ENCODE measurements at places on chromosomes 12 and 14.

GRCh38 chr14:76937181-76938091, 91.1 kb downstream of the IRF2BPL start:
- no peak for DNase-seq

DNA sequence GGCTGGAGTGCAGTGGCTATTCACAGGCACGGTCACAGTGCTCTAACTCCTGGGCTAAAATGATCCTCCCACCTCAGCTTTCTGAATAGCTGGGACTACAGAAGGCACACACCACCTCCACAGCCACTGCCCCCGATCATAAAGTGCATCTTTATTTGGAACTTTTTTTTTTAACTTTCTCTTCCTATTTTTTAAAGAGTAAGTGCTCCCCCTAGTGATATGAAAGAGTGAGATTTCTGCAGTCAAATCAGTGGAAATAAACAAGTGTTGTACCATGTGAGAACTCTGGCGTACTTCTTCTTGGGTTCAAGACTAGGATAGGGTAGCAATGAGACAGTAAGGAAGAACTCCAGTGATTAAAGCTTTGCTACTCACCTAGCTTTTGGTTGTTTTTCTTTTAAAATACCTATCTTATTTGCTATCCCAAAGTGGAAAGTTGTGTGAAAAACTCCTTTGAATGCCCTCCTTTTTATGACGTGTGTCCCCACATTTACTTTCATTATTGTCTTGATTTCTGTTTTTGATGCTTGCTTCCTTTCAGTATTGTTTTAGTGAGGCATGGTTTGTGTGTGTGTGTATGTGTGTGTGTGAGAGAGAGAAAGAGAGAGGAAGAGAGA, 6.6 kb downstream of the PPP4R4 start:
- DNase-seq = no peak

- no peak for DNase-seq
Measured at GRCh38 chr14:69093631-69094421, 59.1 kb downstream of the DCAF5 start.

- no peak for DNase-seq
Measured at GRCh38 chr12:108807996-108808769, 49.2 kb downstream of the SSH1 start.

GRCh38 chr14:70731447-70732239, 77.7 kb downstream of the MAP3K9 start:
- DNase-seq = no peak

GRCh38 chr12:96047229-96048211, 12.1 kb upstream of the LTA4H start:
- DNase-seq = no peak

- no peak for DNase-seq
Measured at GRCh38 chr14:28608443-28608842, 158.1 kb upstream of the FOXG1 start.

- DNase-seq = no peak
Measured at GRCh38 chr12:51848326-51848727, at the start of gene FIGNL2. Gene FIGNL2, minus strand, starts transcription at chr12:51848718. Its CDS starts 26,305 bp downstream, at chr12:51822413.

DNA sequence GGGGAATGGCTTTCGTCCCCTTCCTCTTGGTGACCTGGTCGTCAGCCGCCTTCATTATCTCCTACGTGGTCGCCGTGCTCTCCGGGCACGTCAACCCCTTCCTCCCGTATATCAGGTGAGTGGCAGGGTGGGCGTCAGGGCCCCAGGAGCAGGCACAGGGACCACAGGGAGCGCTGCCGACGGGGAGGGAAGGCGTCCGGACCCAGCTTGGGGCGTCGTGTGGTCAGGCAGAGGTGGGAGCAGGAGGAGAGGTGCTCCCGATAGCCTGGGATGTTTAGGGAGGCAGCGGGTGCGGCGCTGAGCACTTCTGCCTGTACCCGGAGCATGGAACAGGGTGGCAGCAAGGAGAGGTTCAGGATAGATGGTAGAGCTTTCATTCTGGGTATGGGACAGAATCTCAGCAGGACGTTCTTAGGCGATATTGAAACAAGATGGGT, 444 bp downstream of the DRAM1 start:
- DNase-seq = no peak

- DNase-seq = no peak
Measured at GRCh38 chr12:7749442-7749841, 2.3 kb upstream of the CLEC4C start.

DNA sequence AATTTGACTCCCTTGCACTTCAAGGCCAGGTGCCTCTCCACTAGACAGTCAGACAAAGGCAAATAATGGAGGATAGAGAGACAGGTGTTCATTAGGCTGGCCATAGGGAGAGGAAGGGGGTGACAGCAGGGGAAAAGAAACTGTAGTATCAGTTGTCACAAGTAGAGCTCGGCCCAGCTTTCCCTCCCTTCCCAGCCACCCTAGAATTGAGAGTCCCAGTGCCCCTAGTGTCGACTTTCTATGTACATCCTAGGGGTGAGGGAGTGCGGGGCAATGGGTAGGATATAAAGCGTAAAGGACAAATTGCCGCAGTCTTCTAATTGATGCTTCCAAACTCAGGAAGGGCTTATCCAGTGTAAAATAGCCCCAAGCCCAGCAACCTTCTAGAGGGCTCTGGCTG, 39.0 kb downstream of the BAZ2A start:
- no peak for DNase-seq

GRCh38 chr14:69404478-69404877, 6.0 kb downstream of the SLC39A9 start:
- DNase-seq = no peak

DNA sequence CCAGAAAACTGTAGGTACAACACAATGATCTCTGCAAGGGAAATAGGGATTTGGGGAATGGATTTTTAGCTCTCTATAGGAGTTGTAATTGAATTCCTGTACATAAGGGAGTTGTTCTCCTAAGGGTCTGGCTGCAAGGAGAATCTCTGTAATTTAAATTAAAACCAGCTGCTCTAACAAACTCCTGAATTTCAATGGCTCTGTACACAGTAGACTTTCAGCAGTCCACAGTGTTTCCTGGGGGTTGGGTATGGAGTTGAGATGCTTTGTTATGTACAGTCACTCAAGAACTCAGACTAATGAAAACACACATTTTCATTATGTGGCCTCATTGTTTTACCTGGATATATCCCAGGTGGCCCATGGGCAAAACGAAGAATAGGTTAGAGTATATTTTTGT, 93.2 kb downstream of the NAV3 start:
- no peak for DNase-seq

DNA sequence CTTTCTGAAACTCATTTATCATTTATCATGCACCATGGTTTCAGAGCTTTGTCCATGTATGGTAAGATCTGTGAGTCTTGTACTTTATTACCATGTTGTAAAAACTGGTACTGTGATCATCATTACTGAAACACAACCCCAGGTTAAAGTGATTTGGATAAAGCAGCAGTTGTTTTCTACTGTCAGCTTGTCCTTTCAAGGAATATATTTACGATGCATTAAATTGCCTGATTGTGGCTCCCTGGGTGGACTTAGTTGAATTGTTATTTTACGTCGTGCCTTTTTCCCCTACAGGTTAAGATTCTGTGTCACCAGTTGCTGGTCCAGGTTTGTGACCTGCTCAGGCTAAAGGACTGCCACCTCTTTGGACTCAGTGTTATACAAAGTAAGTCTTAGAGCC, 46.1 kb downstream of the FRMD6 start:
- no peak for DNase-seq

GRCh38 chr12:103012884-103013283, 55.4 kb downstream of the ASCL1 start:
- DNase-seq = no peak

- DNase-seq = no peak
Measured at GRCh38 chr14:31717294-31718085, 156.3 kb downstream of the NUBPL start.

DNA sequence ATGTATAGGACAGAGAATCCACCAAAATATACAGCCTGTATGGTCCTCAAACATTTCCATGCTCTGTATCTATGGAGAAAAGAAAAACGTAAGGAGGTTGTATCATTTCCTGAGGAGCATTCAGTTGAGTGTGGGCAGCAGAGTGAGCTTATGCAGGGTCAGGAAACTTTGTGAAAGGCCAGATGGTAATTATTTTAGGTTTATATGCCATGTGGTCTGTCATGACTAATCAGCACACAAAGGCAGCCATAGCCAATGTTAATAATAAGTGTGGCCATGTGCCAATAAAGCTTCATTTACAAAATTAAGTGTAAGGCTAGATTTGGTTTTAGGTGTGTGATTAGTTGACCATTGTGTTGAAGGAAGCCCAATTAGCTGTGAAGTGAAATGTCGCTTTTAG, 33.2 kb upstream of the A2M start:
- DNase-seq = no peak

DNA sequence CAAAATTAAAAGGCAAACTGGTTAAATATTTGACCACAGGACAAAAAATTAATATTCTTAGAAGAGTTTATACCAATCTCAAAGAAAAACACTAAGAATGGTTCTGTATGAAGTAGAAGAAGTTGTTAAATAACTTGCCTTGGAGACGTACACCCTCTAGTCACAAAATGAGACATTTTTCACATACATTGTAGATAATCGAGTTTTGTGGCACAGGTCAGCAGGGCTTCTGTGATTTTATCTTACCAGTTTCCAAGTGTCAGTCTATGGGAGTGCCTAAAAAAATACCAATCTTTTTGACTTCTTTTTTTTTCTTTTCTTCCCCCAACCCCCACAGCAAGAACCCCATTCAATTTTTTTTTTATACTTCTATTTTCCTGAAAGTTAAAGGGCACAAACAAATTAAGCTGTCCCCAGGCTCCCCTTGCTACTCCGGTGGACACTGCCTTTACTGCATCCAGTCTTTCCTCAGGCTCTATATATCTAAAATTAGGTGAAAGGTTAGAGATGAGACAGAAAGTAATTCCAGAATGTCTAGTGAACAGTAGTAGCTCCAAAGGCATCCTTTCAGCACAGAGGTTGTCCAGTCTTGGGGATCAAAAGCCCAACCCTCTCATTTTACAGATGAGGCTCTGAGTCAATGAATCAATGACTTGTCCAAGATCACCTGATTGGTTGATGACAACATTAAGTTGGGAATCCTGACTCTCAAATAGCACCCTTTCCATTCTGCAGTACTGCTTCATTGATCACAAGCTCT, 6.2 kb downstream of the LIMA1 start:
- DNase-seq = no peak

- DNase-seq = no peak
Measured at GRCh38 chr12:90428881-90429280, 526.1 kb downstream of the CCER1 start.

- DNase-seq = no peak
Measured at GRCh38 chr12:108237272-108237671, 101.8 kb downstream of the CMKLR1 start.

DNA sequence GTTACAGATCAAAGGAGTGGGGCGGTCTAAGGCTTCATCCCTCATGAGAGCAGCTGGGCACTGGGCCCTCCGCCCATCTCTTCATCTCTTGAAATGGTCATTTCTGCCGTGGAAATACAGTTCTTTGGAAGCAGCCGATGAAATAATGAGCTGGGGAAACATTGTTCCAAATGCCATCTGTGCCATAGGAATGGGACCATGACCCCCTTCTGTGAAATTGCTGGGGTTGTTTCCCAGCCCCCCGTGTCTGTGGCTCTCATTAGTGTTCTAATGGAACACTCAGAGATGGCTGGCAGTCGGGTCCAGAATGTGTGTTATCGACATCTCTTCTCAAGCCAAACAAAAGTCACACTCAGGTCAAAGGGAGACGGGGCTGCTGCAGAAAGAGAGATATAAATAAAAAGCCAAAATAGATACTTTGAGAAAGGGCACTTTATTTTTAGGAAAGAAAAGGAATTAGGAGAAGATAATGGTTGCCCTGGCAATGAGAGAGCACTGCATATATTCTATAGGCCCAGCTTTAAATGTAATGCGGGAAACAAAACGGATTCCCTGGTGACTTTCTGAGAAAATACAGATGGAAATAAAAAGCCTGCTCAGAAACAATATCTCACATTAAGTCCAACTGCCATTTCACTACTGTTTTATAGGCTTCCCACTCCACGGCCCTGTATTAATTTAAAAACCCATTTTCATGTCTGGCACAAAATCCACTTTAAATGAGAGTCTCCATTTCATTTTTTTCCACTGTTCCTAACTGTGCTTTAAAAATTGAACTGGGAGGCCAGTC, 107.1 kb downstream of the TTC8 start:
- DNase-seq = no peak

DNA sequence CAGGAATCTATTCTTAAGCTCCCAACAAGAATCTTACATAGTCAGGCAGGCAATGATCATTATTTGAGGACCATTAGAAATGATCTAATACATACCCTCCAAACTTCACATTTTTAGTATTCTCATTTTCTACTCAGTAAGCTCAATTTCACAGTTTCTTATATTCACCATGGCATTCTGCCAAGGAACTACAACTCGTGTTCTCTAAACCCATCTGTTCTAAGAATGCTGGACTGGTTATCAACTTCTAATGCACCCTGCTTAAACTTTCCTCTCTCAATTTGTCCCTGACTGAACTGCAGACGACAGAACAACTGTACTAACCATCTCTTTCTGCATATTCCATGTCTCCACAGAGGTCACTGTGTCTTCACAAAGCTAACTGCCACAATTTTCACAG, 58.6 kb downstream of the GXYLT1 start:
- DNase-seq = no peak

DNA sequence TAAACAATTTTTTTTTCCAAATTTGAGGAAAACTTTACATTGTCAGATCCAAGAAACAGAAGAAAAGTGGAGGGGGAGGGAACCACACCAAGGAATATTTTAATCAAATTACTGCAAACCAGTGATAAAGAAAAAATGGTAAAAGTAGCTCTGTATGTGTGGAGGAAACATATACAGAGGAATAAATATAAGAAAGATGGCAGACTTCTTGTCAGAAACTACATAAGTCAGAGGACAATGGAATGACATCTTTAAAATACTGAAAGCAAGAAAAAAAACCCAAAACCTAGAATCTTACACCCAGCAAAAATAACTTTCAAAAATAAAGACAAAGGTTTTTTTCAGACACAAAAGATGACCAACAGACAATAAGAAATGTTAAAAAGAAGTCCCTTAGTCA, 10.2 kb upstream of the LLPH start:
- no peak for DNase-seq

DNA sequence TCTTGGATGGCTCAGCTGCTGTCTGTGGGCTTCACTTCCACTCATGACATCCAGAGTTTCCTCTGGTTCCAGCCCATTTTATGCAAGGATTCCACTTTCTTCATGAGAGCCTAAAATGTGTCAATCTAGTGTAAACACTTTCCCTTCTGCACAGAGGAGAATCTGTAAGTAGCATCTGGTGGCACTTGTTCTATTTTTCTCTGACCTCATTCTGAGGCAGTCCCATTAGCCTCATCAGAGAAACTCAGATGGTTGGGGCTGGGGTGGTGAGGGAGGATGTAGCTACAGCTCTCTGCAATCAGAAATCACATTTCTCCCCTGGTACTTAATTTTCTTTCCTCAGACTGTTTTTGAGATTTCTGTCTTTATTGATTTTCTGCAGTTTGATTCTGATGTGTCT, 81.6 kb downstream of the PRMT8 start:
- DNase-seq = no peak
